ENCODE measurements at places on chromosomes 7 and 10. TPM values are rescaled to one million over a fixed set of nuclear protein-coding genes. Genes with fewer than 3 reads are reported as not detected.

Gene CTNNA3
- not detected for total RNA-seq

Gene PNLIP
- not detected for total RNA-seq

Gene SUPV3L1
- 35.7 TPM for total RNA-seq

Gene NMT2
- total RNA-seq, result 39.0 TPM

Gene VGF
- 249 TPM for total RNA-seq

Gene FANK1
- 3.7 TPM for total RNA-seq

Gene OR2A7
- total RNA-seq, result not detected

Gene GNAT3
- total RNA-seq, result not detected

Gene TRIL
- 0.25 TPM for total RNA-seq

Gene AKR1D1
- total RNA-seq, result not detected

Gene TMEM225B
- total RNA-seq, result 0.55 TPM

Gene FEZF1
- not detected for total RNA-seq

Gene ARL3
- total RNA-seq, result 7.2 TPM

Gene AKR1E2
- total RNA-seq, result 24.9 TPM

Gene ARHGAP22
- 85.7 TPM for total RNA-seq

Data from uterine smooth muscle cell (primary cell).